ENCODE measurements at places on chromosomes 7 and 10.
A peak's percentile ranks its signal among the peaks of the same experiment; 100 is the strongest.

DNA sequence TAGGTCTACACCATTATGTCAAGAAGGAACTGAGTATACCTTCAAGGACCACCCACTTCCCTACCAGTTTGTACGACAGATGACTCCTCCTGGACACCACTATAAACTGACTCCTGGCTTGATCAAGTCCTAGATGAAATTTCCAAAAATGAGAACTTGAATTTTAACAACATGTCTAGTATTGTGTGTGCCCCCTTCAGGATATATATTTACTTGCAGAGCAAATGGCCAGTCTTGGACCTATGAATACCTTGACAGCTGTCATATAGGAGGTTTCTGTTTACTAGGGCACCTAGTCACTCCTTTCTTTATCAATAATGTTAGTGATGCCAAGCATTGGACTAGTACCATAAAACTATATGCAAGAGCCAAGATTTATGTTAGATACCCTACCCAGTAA is 94.1 kb upstream of the TMEM26 start:
- no peak for DNase-seq

GRCh38 chr10:43692051-43692825 is 43.6 kb upstream of the ZNF32 start:
- DNase-seq, result no peak

DNA sequence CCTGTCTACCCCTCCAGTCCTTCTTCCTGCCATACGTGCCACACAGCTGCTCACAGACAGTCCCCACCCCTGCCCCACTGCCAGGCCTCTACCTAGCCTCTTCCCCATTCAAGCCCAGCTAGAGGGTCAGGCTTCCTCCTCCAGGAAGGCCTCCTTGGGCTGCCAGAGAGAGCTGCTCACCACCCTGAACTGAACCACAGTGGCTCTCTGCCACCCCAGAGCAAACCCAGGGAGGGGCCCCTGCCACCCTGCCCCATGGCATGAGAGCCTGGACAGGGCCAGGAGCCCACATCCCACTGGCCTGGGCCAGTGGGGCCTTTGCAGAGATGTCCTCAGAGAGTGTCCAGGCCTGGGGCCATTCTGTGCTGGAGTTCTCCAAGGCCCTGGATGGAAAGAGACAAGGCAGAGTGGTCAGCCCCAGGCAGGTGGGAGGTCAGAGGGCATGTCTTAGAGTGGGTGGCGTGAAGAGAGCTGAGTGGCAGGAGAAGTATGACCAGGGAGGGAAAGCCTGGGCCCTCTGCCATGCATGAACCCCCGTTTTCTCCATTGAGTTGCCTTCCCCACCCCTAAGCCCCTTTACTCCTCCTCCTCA is 40.4 kb downstream of the TMEM270 start:
- no peak for DNase-seq

- DNase-seq, result no peak
Observed at GRCh38 chr10:34607894-34608293, 207.2 kb downstream of the PARD3 start.

DNA sequence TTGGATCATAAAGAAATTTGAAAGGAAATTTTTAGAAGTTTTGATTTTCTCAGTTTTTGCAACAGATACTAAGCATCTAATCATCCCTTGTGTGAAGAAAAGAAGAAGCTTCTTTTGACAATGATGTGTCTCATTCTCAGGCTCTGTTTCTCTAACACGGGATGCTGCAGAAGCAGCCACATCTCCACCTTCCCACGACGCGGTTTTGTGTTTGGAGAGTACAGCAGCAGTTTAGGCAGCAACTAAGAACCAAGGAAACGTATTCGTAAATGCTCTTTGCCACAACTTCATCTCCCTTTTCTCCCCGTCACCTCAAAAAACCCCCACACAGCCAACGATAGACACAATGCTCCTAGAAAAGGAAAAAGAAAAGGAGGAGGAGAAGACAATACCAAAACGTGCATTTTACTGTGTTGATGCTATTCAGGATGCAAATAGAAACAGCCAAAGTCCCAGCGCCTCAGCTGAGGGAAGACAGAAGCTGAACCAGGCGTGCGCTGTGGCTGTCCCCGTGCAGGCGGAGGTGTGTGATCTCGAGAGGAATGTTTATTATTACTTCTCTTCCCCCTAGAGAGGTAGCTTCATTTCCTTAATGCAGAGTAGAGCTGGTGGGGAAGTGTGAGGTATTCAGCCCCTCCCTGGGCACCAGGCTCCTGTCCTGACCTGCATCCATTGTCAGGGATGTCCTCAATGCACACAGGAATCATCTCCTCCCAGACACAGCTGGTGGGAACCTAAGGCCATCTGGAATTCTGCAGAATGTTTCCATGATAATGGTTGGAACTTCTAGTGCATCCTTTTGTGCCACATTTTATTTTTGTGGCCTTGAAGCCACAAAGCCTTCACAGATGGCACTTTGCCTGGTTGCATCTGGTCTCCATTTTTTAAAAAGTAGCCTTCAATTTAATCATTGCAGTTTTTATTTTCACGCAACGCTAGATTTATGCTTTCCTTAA is 174.6 kb upstream of the KLF6 start:
- no peak for DNase-seq

DNA sequence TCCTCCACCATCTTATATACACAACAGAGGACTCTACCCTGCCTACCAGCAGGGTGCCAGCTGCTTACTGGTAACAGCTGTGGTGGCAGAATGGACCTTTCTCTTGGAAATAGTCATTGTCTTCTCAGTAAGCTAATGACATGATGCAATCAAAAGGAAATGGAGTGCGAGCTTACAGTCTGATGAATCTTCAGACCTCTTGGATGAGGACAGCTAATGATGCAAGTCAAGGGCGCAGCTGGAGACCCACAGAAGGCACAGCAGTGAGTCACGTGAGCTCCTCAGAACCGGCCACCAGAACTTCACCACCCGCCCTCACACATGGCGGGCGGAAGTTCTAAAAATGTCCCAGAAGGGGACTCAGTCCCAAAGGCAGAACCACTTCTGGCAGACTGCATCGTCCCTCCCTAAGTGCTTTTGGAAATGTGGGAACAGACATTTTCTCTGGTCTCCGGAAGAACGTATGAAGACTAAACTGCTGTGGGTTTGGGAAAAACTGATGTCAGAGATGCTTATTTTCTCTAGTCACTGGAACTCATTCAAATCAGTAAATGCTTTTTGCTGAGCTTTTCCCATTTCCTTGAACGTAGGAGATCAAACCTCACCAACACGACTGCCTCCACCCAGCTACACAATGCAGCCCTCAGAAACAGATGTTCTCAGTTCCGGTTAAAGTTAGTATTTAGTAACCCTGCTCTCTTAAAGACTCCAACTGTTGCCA is 96.4 kb downstream of the FAS start:
- peak; percentile 25 for DNase-seq

GRCh38 chr7:72445075-72445474 is 32.9 kb upstream of the CALN1 start:
- DNase-seq, result no peak

DNA sequence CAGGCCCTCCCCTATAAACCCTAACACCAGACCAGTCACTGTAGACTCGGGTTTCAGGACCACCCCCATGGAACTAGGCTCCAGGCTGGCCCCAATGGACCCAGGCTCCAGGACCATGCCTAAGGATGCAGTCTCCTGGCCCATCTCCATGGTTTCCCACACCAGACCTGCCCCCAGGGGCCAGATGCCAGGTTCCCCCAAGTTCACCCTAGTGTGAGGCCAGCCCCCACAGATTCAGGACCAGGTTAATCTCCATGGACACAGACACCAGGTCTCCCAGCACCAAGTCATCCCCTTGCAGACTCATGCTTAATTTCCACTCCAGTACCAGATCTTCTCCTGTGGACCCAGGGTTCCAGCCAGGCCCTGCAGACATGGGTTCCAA is 103.8 kb upstream of the LANCL2 start:
- no peak for DNase-seq

GRCh38 chr10:50453940-50454339 is 169.8 kb downstream of the SGMS1 start:
- no peak for DNase-seq

DNA sequence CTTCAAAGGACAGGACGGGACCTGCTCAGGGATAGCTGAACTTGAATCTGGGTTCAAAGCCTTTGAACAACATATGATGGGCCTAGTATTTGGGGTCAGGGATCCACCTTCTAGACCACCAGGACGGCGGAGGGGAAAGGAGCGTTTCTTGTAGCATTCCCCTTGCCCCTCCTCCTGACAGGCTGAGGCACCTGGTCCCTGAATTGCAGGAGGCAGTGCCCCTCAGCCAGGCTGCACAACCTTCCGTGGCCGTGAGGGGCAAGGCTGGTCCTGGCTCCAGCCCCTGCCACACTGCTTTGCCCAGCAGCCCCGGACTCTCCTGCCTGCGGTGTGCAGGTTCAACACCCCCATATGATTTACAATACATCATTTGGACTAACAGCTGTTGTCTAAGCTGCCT is 58.1 kb downstream of the INSIG1 start:
- DNase-seq, result no peak

Measured in K562 (cell line).